ENCODE measurements at places on chromosomes 3 and 15. TPM values are rescaled to one million over a fixed set of nuclear protein-coding genes. Genes with fewer than 3 reads are reported as not detected.

Gene TADA3
- 88.3 TPM for polyA plus RNA-seq

Gene PTPRG
- 54.9 TPM for polyA plus RNA-seq

Gene ADAMTS17
- 10.5 TPM for polyA plus RNA-seq

Gene UBA7
- polyA plus RNA-seq, result 30.5 TPM

Gene AMIGO3
- polyA plus RNA-seq, result 3.3 TPM

Gene GMNC
- polyA plus RNA-seq, result 1.8 TPM
